Stimulated activated naive CD4-positive, alpha-beta T cell (primary cell): ENCODE measurements at places on chromosomes 2 and 18.

DNA sequence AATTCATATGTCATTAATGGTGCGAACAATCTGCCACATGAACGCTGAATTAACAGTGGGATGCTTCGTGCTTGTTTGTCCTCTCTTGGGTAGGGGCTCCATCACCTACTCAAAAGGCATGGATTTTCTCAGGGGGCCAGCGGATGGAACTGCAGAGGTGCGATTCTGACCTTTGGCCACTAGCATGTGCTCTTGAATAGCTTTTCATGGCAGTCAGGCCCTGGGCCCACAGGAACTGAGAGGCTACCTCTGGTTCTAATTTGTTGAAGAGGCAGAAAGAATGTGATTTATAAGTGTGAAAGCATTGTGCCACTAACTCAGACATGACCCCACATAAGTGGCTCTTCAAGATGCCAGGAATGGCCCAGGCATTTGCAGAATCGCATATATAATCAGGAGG lies 283.2 kb downstream of the INSIG2 start:
- no peak for DNase-seq

GRCh38 chr2:48075631-48076030 lies 169.3 kb upstream of the FBXO11 start:
- no peak for DNase-seq

GRCh38 chr18:9642799-9643462 lies 28.6 kb upstream of the PPP4R1 start:
- no peak for DNase-seq

DNA sequence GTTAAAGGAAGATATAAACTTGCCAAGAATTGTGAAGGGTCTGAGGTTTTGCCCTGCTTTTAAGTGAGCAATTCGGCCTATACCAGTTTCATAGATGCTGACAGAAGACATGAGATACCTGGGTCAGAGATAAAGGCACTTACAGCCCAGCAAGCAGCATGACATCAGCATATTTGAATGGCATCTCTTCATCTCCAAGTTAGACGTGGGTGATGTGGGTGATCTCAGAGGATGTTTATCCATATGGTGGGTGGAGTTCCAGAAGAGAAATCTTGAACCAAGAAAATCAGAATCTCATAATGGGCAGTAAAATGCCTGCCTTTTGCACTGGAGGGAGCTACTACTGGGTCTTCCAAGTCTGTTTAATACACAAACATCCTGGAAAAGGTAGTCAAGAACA lies 44.7 kb downstream of the GYPC start:
- DNase-seq = no peak

DNA sequence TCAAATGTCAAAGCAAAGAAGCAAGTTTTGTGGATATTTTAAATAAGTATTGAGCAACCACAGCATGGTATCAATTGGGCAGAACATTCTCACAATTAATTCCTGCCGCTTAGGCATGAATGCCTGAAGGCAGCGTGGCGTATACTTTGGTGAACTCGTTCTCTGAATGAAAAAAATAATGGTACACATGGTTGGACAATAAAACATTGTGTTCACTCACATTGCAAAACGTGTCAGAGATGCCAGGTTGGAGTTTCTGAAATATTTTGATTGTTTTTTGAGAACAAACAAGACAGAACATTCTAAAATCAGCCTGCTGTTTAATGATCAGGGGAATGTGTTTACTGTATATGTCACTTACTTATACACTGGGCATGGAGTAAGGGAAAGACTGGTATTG lies 254.2 kb downstream of the CDH2 start:
- no peak for DNase-seq

DNA sequence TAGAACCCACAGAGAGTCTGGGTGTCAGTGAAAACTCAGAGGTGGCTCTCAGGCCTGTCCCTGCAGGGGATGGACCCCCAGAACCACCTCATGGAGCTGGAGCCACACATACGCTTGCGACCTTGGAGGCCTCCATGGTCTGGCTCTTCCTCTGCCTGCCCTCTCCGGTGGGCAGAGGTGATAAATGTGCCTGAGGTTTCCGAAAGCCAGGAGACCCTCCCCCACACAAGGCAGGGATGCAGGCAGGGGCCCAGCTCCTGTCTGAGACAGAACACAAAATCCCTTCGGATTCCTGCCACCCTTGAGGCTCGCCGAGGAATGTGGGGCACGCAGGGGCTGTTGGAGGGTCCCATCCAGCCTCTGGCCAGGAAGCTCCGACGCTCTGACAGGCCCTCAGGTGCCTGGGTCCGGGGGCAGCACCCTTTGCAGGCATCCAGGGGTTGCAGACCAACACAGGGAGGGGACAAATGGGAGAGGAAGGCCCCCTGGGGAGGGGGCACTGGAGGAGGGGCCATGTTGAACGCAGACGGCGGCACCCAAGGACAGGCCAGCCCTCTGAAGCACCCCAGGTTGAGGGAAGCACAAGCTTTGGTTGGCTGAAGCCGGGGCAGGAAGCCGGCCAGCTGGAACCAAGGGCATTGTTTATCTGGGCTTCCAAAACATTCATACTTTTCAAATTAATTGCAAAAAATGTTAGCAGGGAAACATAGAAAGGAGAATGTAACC lies 4.1 kb upstream of the SNED1 start:
- no peak for DNase-seq

DNA sequence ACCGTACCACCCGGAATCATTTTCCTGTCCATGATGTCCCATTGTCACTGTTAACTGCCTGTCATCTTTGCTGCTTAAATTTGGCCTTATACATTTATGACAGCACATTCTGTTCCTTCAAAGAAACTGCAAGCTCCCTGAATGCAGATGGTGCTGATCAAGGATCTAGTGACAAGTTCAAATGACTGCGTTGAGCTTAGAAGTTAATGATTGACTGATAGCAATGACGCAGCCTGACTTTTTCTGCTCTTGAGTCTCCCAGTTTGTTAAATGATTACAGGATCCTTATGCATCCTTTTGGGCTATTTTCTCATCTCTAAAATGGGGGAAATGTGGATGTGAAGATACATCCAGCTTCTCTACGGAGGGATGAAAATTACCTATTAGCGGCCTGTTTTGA lies 159.0 kb downstream of the DCC start:
- DNase-seq = no peak

- DNase-seq = no peak
Observed at GRCh38 chr2:71680925-71681324, 227.6 kb downstream of the DYSF start.

DNA sequence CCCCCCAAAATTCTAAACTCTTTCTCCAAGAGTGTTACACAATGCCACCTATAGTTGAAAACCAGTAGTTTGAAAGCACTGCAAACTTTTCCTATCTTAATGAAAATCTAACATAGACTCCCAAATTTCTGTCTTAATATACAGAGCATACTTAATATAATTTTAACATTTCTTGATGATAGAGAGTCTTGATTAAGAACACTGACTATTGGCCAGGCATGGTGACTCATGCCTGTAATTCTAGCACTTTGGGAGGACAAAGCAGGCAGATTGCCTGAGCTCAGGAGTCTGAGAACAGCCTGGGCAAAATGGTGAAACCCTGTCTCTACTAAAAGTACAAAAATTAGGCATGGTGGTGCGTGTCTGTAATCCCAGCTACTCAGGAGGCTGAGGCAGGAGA lies 34.2 kb downstream of the ASXL2 start:
- DNase-seq = no peak

GRCh38 chr2:128736689-128737545 lies 418.2 kb upstream of the HS6ST1 start:
- peak; percentile 15 for DNase-seq

GRCh38 chr18:62196079-62196478 lies 9.0 kb downstream of the RELCH start:
- DNase-seq = no peak

DNA sequence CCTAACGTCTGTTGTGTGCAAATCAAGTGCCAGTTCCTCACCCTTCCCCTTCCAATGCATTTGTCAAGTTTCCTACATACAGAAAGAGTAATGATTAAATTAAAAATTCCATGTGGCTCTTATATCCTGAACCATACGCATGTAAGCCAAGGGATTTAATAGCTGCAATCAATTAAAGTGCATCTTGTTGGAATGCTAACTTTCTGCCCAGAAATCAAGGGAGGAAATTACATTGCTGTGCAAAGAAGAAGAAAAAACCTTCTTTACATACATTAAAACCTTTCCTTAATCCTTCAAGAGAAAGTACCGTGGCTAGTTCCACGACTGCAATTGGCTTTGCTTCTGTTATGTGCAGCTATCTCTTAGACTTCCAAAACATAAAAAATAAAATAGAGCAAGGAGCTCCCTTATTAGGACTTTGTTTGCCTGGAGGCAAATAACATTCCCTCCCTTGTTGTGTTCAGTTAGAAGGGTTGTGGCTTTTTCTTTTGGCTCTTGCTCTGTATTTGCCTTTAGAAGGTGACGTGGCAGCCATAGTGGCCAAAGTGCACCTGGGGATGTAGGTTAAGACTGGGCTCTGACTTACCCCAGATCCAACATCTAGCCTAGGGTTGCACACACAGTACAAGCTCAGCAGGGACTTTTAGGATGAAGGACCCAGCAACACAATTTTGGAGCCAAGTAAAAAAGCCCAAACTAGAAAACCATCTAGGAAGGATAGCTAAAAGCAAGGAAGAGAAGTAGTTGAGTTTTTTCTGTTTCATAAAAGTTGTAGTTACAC lies 158.3 kb downstream of the ANTXR1 start:
- DNase-seq = no peak

DNA sequence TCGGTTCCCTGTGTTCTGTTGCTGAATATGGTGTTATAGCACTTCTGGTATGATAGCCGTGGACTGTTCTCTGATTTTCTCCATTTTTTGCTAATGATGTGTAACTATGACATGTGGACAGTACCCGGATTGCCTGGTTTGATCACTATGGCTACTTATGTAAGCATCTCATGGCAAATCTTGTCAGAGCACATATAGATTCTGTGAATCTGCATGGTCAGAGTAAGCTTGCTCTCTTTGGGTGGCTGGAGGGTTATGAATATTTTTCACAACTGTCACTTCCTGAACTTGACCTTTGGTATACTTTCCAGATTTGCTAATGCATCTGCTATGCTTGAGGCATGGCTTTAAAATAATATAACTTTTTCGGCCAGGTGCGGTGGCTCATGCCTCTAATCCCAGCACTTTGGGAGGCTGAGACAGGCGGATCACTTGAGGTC lies 36.8 kb upstream of the ATP8B1 start:
- DNase-seq = no peak

DNA sequence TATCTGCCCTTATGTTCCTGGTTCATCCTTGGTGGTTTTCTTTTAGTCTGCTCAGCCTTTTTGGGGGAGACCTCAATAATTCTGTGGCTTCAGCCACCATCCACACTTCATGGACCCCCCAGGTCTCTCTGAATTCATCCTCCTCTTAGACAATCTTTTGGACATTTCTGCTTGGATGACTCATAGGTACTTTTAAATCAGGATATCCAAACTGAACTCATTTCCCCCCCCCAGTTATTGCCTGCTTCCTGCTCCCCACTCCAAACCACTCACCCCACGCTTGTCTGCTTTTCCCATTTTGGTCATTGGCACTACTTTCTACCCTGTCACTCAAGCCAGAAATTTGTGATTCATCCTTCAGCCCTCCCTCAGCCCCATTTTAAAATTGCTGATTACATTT lies 78.5 kb downstream of the TANC1 start:
- DNase-seq = no peak

- DNase-seq = no peak
Observed at GRCh38 chr18:48219810-48220499, 189.2 kb downstream of the ZBTB7C start.

GRCh38 chr2:15159751-15160177 lies 401.4 kb downstream of the NBAS start:
- DNase-seq = peak; percentile 8

DNA sequence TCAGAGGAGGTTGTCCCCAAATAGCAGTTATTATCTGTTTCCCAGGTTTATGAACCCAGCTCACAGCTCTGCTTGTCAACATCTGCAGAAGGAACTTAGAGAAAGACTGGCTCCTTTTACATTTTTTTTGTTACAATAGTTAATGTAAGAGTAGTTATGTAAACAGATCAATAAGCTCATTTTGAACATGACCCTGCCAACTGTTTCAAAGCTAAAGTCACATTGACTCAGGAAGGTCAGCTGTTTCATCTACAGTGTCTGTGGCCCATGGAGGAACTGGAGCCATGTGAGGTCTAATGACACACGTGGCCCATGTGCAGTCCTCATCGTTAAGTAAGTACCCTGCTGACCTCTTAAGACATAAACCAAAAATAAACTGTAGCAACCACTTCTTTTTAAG lies 97.1 kb downstream of the SH3RF3 start:
- DNase-seq = no peak

DNA sequence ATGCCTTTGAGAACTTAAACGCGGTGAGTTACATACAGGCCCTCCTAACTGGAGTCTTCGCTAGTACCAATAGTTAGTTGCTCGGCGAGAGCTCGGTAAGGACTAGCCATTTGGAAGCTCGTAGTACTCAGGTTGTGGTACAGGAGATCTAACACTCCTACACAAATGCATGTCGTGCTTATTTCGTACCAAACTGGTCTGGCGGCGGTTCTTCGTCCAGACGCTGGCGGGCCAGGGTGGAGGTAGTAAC lies 346 bp upstream of the VRK2 start:
- no peak for DNase-seq

DNA sequence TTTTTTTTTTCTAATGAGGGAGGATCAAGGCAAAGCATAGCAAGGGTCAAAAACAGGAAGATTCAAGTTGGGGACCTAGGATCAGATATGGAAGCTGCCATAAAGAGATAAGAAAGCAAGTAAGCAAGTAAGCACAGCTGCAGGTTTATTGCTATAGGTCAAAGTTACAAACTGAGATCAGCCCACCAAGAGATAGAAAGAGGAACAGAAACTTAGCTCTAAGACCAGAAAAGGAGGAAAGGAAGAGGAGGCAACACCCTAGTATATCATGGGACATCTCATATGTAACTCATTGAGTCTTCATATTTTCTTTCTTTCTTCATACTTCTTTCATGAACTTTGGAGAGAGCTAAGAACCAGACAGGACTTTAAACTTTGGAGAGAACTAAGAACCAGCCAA lies 295.9 kb upstream of the CRIM1 start:
- no peak for DNase-seq

DNA sequence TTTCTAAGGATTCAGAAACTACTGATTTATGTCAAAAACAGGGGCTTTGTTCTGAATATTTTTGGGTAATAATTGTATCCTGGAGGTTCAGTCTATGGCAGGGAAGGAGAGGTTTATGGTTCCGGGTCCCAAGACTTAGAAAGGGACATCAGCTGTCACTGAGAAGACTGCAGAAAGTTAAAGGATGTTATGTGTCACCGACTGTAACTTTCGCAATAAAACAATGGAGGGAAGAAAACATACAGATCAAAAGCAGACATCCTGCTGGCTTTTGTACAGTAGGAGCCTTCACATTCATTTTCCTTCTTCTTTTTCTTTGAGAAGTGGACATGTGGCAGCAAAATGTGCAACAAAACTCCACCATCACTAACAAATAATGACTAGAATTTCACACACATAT lies 900.7 kb upstream of the SOX11 start:
- DNase-seq = no peak

- DNase-seq = no peak
Observed at GRCh38 chr2:141957827-141958450, 172.9 kb downstream of the LRP1B start.
